GM23338 (cell line): ENCODE measurements at places on chromosomes 2 and 18.

DNA sequence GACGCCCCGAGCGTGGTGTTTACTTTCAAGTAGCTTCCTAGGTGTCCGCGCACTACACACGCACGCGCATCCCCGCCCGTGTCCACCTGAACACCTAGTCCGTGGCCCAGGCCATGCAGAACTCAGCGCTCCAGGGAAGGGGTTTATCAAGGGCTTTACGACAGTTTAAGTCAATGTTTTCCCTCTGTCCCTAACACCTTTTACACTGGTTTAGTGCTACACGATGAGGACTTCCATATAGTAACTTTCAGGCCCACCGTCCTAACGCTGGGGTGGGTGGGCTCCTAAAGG is 1.4 kb upstream of the BCL2 start:
- H3K27me3 ChIP-seq: peaks cover 46% of the 10 kb centered on the region
- H3K36me3 ChIP-seq: no peaks in the 10 kb centered on the region
- DNase-seq: no peak
- H3K27ac ChIP-seq: no peak overlapping the region

DNA sequence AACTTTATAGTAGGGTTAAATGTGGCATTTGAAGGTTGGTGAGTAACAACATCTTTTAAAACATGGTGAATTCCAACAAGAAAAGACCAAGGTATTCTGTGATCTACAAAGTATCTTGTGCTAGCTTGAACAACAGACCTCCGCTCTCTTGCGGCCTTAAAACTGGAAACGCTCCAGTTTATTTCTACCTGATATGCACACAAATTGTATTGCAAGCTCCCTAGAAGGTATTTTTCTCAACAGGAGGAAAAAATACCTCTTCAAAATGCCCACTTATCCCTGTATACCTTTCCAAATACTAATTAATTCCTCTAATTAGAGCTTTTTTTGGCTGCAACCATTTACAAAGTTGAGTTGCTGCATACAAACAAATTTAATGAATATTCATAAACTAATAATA is 69.5 kb downstream of the KCNH7 start:
- H3K4me3 ChIP-seq: no peak overlapping the region
- no peaks in the 10 kb centered on the region for H3K36me3 ChIP-seq
- DNase-seq: no peak
- no peaks in the 10 kb centered on the region for H3K4me1 ChIP-seq

GRCh38 chr2:68434981-68435380 is 32.1 kb downstream of the FBXO48 start:
- H3K4me1 ChIP-seq: no peaks in the 10 kb centered on the region
- H3K36me3 ChIP-seq: no peaks in the 10 kb centered on the region
- no peak overlapping the region for H3K27ac ChIP-seq
- no peak overlapping the region for H3K4me3 ChIP-seq
- DNase-seq: no peak

- DNase-seq: no peak
- no peaks in the 10 kb centered on the region for H3K36me3 ChIP-seq
Observed at GRCh38 chr2:55775828-55776227, 82.2 kb upstream of the PNPT1 start.

GRCh38 chr2:181741756-181742155 is 61.4 kb upstream of the NEUROD1 start:
- H3K27ac ChIP-seq: no peak overlapping the region
- H3K4me1 ChIP-seq: no peaks in the 10 kb centered on the region
- H3K4me3 ChIP-seq: no peak overlapping the region

GRCh38 chr2:36952748-36953197 is 13.6 kb downstream of the STRN start:
- H3K4me1 ChIP-seq: peaks cover 62% of the 10 kb centered on the region
- H3K36me3 ChIP-seq: no peaks in the 10 kb centered on the region
- peak overlapping the region; percentile 5; the same call in 1 of the 2 replicates for H3K27ac ChIP-seq
- H3K4me3 ChIP-seq: no peak overlapping the region
- peak; percentile 75 for DNase-seq

DNA sequence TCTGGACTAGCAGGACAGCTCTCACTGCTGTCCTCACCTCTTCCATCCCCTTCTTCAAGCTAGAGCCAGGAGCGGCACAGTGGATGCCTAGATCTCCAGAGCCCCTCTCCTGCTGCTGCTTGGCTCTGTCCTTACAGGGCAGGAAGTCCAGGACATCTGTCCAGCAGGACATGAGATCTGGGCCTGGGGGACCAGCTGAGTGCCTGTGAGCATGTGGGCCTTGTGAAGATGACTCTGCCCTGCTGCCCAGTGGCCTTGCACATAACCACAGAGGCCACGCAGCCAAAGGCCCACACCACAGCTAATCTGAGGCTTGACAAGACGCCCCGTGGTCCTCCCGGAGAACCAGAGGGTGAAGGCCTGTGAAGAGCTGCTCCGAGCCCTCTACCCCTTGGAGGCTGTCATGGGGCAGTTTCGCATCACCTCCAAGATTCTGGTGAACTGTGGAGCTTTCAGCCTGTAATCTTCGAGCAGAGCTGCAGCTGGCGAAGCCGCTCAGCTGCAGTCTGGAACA is 516.7 kb upstream of the HS6ST1 start:
- H3K27ac ChIP-seq: no peak overlapping the region
- no peak overlapping the region for H3K4me3 ChIP-seq
